Naive thymus-derived CD8-positive, alpha-beta T cell (primary cell): ENCODE measurements at places on chromosomes 11 and 22.
A peak's percentile ranks its signal among the peaks of the same experiment; 100 is the strongest.

GRCh38 chr22:43088627-43088983 is 586 bp downstream of the TTLL1 start:
- DNase-seq: no peak
- peaks cover 12% of the 10 kb centered on the region for H3K4me1 ChIP-seq
- no peaks in the 10 kb centered on the region for H3K27me3 ChIP-seq

DNA sequence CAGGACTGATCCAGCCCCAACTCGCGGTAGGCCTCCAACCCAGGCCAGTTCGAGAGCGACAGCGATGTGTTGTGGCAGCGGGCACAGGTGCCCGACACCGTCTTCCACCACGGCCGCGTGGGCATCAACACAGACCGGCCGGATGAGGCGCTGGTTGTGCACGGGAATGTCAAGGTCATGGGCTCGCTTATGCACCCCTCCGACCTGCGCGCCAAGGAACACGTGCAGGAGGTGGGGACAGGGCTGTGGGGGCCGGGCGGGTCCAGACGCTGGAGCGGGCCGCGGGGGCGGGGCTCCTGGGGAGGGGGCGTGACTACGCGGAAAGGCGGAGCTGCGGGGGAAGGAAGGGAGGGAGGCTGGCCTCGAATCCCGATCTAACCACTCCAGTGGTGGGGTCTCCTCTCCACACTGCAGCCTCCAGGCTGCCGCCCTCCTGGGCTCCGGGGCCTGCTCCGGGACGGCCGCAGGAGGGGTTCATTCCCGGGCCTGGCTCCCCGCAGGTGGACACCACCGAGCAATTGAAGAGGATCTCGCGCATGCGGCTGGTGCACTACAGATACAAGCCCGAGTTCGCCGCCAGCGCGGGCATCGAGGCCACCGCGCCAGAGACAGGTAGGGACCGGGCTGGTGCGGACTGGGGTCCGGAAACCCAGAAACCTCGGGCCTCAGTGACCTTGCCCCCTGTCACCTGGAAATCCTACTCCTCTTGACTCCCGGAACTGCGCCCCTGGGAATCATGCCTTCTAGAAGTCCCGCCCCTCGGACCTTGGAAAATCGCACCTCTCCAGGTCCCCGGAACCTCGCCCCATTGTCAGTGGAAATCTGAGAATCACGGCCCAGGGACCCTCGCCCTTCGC is 14.9 kb downstream of the TMEM258 start:
- H3K27ac ChIP-seq: peak overlapping the region; percentile 41
- DNase-seq: peak; percentile 47
- no peaks in the 10 kb centered on the region for H3K27me3 ChIP-seq
- H3K4me1 ChIP-seq: peaks cover 21% of the 10 kb centered on the region

DNA sequence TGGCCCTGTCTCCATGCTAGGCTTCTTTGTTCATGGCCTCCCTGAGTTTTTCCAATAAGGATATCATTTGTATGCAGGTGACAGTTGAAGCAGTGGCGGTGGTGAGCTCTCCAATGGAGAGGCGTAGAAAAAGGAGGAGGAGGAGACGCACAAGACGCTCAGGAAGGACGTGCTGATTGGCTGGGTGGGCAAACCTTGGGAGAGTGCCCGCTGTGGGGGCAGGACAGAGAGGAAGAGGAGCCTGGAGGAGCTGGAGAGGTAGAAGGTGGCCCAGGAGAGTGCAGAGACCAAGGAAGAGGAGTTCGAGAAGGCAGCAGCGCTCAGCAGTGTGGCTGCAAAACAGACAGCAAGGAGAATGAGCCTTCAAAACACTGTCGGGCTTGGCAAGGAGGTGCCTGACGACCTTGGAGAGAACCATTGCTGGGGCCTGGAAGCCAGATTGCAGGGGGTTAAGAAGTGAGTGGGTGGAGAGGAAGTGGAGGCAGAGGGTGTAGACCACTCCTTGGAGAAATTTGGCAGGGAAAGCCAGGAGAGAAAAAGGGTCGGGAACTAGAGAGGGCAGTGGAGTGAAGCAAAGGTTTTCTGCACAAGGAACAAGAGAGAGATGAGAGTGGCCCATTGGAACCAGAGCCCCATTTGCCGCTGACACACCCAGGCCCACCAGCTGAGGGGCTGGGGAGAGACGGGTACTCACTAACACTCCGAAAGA is 7.5 kb downstream of the CLCF1 start:
- no peaks in the 10 kb centered on the region for H3K27me3 ChIP-seq
- no peak for DNase-seq
- peaks cover 45% of the 10 kb centered on the region for H3K4me1 ChIP-seq
- peak overlapping the region; percentile 40 for H3K4me3 ChIP-seq

- no peaks in the 10 kb centered on the region for H3K36me3 ChIP-seq
- H3K4me1 ChIP-seq: peaks cover 4% of the 10 kb centered on the region
- H3K4me3 ChIP-seq: no peak overlapping the region
- DNase-seq: no peak
- H3K27me3 ChIP-seq: peaks cover 20% of the 10 kb centered on the region
These were observed 14.1 kb downstream of the WT1 start for GRCh38 chr11:32420937-32421901.

DNA sequence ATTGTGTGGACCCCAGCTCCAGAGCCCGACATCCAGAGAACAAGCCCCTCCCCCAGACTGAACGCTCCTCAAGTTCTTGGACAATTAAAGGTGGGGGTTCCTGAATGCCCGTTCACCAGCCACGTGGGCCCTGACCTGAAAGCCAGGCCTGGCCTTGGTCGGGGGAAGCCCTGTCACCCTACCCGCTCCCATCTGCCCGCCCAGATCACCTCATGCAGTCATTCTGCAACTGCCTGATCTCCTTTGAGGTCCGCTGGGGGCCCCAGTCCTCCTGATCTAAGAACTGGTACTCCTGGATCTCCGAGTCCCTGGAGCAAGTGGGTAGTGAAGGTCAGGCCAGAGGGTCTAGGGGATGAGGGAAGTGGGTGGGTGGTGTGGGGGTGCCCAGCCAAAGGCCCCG is 9.1 kb upstream of the NAALADL1 start:
- H3K4me1 ChIP-seq: peaks cover under 1% of the 10 kb centered on the region
- no peak for DNase-seq
- no peak overlapping the region for H3K4me3 ChIP-seq

- H3K4me1 ChIP-seq: no peaks in the 10 kb centered on the region
- no peak overlapping the region for H3K4me3 ChIP-seq
- no peak overlapping the region for H3K27ac ChIP-seq
- no peak for DNase-seq
These were observed 326.1 kb upstream of the ANO5 start for GRCh38 chr11:21866781-21867180.

DNA sequence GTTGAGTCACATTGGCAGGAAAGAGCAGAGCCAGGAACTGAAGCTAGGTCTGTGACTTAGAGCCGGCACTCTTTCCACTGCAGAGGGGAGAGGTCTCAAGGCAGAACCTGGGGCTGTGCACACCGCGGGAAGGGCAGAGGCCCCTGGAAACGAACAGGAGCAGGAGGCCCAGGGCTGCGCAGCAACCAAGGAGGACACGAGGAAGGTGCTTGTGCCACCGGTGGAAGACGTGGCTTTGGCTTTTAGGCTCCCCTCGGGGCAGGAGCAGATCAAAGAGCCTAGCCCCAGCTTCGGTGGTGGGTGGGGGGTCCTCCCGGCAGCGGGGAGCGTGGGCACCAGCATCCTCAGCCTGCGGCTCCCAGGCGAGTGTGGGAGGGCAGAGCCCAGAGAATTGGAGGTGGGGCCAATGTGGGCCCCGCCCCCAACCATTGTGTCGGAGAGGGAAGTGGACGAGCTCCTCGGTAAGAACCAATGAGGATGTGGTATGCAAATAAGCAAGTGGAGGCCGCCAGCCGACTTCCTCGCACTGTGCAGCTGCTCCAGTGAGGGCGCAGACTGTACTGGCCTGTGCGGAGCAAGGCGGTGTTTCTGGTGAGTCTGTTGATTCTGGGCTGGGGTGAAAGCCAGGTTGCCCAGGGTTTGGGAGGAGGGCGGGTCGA is at the start of gene CCDC116:
Gene CCDC116 (plus strand): TSS at position 524 of the 659 bp plus-strand sequence. CDS start 422 bp downstream, outside the sequence.
- H3K4me1 ChIP-seq: peaks cover 21% of the 10 kb centered on the region
- H3K27me3 ChIP-seq: no peaks in the 10 kb centered on the region
- H3K27ac ChIP-seq: no peak within 1 kb of the TSS
- no peak within 1 kb of the TSS for H3K4me3 ChIP-seq
- H3K36me3 ChIP-seq: peaks cover 9% of the 10 kb centered on the region
- DNase-seq: peak; percentile 45

DNA sequence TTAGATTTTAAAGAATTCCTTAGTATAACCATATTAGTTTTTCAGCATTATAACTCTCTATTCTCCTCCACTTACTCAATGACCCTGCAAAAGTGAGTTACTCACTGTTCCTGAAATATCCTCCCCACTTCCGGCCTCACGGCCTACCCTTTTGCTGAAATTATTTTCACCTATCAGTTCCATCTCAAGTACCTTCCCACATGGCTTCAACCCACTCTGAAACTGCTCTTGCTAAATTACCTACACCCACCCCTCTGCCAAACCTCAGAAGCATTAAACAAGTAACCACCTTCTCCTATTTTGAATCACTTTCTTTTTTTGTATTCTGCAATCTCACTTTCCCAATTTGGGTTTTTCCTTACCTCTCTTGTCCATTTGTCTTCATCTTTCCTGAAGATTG is 37.7 kb downstream of the OR5P2 start:
- H3K4me1 ChIP-seq: no peaks in the 10 kb centered on the region
- no peak overlapping the region for H3K27ac ChIP-seq
- no peak for DNase-seq
- H3K27me3 ChIP-seq: peaks cover 20% of the 10 kb centered on the region

DNA sequence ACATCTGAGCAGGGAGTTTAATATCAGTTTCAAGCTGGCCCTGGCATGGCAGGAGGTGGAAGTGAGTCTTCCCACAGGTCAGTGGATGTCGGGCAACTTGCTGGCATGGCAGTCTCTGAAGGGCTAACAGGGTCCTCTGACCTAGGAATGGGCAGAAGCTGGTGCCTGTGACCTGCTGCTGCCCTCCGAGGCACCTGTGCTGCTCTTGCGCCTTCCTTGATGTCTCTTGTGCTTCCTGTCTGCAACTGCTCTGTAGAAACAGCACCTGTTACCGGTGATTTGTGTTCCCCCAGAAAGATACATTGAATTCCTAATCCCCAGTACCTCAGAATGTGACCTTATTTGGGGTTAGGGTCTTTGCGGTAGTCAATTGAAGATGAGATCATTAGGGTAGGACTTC is 110.3 kb downstream of the RPS6KA4 start:
- H3K36me3 ChIP-seq: no peaks in the 10 kb centered on the region
- peaks cover 5% of the 10 kb centered on the region for H3K27me3 ChIP-seq
- H3K4me3 ChIP-seq: no peak overlapping the region
- H3K27ac ChIP-seq: no peak overlapping the region
- H3K4me1 ChIP-seq: peaks cover 7% of the 10 kb centered on the region

DNA sequence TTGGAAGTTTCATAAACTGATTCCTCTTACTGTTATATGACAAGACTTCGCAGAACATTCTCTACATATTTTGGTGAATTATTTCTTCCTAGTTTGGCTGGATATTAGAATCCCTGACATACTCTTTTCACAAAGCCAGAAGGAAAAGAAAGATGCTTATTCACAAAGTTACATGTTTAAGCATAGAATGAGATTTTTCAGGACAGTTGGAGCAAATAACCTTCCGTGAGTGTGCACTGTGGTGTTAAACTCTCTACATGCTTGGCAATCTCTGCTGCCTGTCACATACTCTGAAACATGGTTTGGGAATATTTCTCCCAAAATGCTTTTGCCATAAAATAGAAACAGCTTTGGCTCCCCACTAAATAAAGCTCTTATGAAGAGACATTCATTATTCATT is 230.0 kb upstream of the MTNR1B start:
- no peaks in the 10 kb centered on the region for H3K36me3 ChIP-seq
- no peak for DNase-seq
- no peak overlapping the region for H3K4me3 ChIP-seq
- no peaks in the 10 kb centered on the region for H3K4me1 ChIP-seq

GRCh38 chr11:133821776-133822175 is 23.5 kb downstream of the SPATA19 start:
- no peak for DNase-seq
- H3K4me1 ChIP-seq: no peaks in the 10 kb centered on the region
- peaks cover 13% of the 10 kb centered on the region for H3K27me3 ChIP-seq
- no peak overlapping the region for H3K4me3 ChIP-seq
- no peak overlapping the region for H3K27ac ChIP-seq

- no peaks in the 10 kb centered on the region for H3K27me3 ChIP-seq
- H3K4me3 ChIP-seq: no peak overlapping the region
- no peaks in the 10 kb centered on the region for H3K4me1 ChIP-seq
- no peak for DNase-seq
- no peak overlapping the region for H3K27ac ChIP-seq
These were observed 3.0 kb upstream of the APOA4 start for GRCh38 chr11:116825854-116826750.

GRCh38 chr11:37182031-37182430 is 584.0 kb upstream of the RAG2 start:
- H3K27me3 ChIP-seq: no peaks in the 10 kb centered on the region
- H3K27ac ChIP-seq: no peak overlapping the region
- no peaks in the 10 kb centered on the region for H3K36me3 ChIP-seq
- DNase-seq: no peak
- H3K4me3 ChIP-seq: no peak overlapping the region
- H3K4me1 ChIP-seq: no peaks in the 10 kb centered on the region

DNA sequence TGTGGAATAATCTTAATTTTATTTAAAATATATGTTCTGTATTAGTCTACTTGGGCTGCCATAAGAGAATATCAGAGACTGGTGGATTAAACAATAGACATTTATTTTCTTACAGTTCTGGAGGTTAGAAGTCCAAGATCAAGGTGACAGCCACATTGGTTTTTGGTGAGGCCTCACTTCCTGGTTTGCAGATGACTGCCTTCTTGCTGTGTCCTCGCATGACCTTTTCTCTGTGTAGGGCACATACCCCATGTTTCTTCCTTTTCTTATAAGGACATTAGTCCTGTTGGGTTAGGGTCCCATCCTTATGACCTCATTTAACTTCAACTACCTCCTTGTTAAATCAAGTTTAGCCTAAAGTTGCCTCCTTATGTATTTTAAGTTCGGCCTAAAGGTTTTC is 202.7 kb upstream of the MPPED2 start:
- peaks cover 3% of the 10 kb centered on the region for H3K27me3 ChIP-seq
- no peak for DNase-seq
- H3K4me3 ChIP-seq: no peak overlapping the region
- H3K36me3 ChIP-seq: no peaks in the 10 kb centered on the region

- no peak overlapping the region for H3K4me3 ChIP-seq
- H3K4me1 ChIP-seq: no peaks in the 10 kb centered on the region
- H3K27ac ChIP-seq: no peak overlapping the region
- no peak for DNase-seq
- no peaks in the 10 kb centered on the region for H3K36me3 ChIP-seq
These were observed 8.5 kb downstream of the TRIM6 start for GRCh38 chr11:5604896-5605295.

GRCh38 chr22:46581538-46582244 is 38.5 kb upstream of the GRAMD4 start:
- no peak for DNase-seq
- H3K27me3 ChIP-seq: no peaks in the 10 kb centered on the region
- H3K4me1 ChIP-seq: peaks cover 7% of the 10 kb centered on the region
- H3K27ac ChIP-seq: no peak overlapping the region

GRCh38 chr11:70113801-70114200 is 35.7 kb downstream of the ANO1 start:
- H3K27me3 ChIP-seq: peaks cover 23% of the 10 kb centered on the region
- H3K4me3 ChIP-seq: no peak overlapping the region
- H3K4me1 ChIP-seq: peaks cover 9% of the 10 kb centered on the region
- no peak overlapping the region for H3K27ac ChIP-seq
- no peaks in the 10 kb centered on the region for H3K36me3 ChIP-seq
